ENCODE measurements at places on chromosomes 4 and X.

DNA sequence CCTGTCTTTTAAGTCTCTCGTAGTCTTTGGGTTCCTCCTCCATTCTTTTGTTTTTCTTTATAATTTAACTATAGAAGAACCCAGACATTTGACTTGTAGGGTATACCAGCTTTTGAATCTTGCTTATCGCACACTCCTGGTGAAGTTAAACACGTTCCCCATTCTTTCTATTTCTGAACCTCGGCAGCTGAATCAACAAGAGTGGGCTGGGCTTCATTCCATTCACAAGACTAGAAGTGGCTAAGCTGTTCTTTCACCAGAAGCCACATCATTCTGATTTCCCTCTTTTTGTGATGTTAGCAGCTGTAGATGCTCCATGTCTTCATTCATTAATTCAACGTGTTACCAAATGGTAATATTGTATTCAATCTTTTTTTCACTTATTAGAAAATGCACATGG, 167.9 kb downstream of the CORIN start:
- no peak for DNase-seq

- DNase-seq: no peak
Measured at GRCh38 chr4:107449611-107450369, 270.2 kb downstream of the PAPSS1 start.

DNA sequence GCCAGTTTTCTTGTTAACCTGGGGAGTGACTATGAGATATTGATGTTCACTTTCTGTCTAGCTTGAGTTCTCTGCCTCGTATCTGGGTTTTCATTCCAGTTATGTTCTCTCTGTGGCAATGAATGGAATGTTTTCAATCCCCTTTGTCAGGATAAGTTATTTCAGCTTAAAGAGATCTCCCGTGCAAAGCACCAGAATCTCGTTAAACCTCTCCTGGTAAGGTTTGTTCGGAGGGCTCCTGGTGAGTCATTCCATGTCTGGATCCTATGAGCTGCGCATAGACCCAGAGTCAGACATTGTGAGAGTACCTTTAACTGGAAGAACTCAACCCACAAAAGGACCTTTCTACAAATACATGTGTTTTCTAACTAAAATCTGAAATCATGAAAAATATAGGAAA, 51.0 kb downstream of the KDR start:
- DNase-seq: no peak

GRCh38 chr4:101464596-101464995, 117.3 kb upstream of the PPP3CA start:
- no peak for DNase-seq

DNA sequence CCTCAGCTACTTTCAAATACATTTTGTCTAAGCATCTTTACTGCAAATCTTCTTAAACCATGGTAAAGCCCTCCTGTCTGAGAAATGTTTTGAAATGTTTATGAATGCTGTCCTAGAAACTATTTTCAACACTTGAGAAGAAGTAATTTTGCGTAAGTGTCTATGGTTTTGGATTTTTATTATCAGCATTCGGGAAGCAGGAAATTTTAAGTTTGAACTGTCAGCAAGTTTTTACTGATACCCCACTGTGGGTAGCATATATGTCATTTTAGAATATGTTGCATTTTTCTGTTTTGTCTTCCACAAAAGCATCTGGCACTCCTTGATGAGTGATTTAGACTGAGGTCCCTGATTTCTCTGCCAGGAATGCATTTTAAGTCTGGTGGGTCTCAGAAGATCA, 302.4 kb upstream of the GIMD1 start:
- DNase-seq: no peak

DNA sequence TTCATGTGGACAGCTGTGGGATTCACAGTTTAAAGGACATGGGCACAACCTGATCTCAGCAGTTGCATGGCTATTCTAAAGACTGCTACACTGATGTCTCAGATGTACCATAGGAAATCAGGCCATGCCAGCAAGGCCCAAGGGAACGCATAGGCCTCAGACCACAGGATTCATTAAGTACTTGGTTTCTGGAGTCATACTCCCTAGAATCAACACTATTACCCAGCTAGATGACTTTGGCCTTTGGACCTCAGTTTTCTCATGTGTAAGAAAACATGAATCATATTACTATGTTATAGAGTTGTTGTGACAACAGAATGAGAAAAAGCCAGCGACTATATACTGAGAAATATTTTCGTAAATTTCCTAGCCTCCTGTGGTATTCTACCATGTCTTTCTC, 67.9 kb downstream of the NHS start:
- no peak for DNase-seq

DNA sequence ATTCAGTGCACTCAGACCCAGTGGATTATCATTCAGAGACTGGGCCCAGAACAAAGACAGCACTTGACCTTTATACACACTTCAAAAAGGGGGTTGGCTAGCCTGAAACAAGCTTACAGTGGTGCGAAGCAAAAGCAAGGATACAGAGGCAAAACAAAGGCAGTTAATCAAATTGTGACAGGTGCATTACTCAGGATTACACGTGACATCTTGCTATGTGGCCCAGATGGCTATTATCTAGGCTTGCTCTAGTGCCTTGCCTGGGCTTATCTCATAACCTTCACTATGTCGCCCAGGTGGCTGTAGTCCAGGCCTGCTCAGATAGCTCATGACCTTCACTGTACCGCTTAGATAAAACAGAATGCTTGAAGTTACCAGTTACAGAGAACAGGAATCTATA, 1092.1 kb upstream of the PRKX start:
- DNase-seq: no peak
